ENCODE measurements at places on chromosomes 5 and 9. TPM values are rescaled to one million over a fixed set of nuclear protein-coding genes. Genes with fewer than 3 reads are reported as not detected.

The IFNA2 gene
- not detected for total RNA-seq

The OR1J2 gene
- total RNA-seq: not detected

The PCDHB13 gene
- 2.0 TPM for total RNA-seq

The MARVELD2 gene
- total RNA-seq: 56.6 TPM

The PDZD2 gene
- 2.3 TPM for total RNA-seq

The F2RL1 gene
- 174 TPM for total RNA-seq

The RANBP3L gene
- total RNA-seq: 0.17 TPM

The GRM6 gene
- not detected for total RNA-seq

The FAM240B gene
- not detected for total RNA-seq

The NEUROG1 gene
- total RNA-seq: not detected

The TJP2 gene
- total RNA-seq: 131 TPM

The PBX3 gene
- total RNA-seq: 13.2 TPM

The TERT gene
- 2.3 TPM for total RNA-seq

The NUTM2G gene
- total RNA-seq: not detected

The INSYN2B gene
- not detected for total RNA-seq

The PDE8B gene
- 0.89 TPM for total RNA-seq

The GARNL3 gene
- 6.0 TPM for total RNA-seq

The LCN9 gene
- total RNA-seq: not detected

The GRXCR2 gene
- not detected for total RNA-seq

The DRD1 gene
- total RNA-seq: 0.09 TPM

The HMHB1 gene
- total RNA-seq: not detected

The CDK5RAP2 gene
- total RNA-seq: 27.1 TPM

The CNTLN gene
- 2.0 TPM for total RNA-seq

The ADGRD2 gene
- not detected for total RNA-seq

The FGD3 gene
- total RNA-seq: 4.3 TPM

The IL12B gene
- not detected for total RNA-seq

The GGTA1 gene
- total RNA-seq: 5.6 TPM

The EGFLAM gene
- total RNA-seq: 0.78 TPM

The TAS2R1 gene
- not detected for total RNA-seq

The HACD4 gene
- total RNA-seq: 0.52 TPM

The ACER2 gene
- total RNA-seq: 15.3 TPM

The ECPAS gene
- 79.5 TPM for total RNA-seq

The CCL27 gene
- not detected for total RNA-seq

The LHFPL2 gene
- total RNA-seq: 59.1 TPM
